Left colon (tissue), 2 donors: ENCODE measurements at places on chromosomes 7 and 10.

GRCh38 chr7:74306730-74307469, 17.7 kb downstream of the CLIP2 start:
- no peak for DNase-seq

- peak; percentile 89 for DNase-seq
These were observed at the start of gene SEM1 for GRCh38 chr7:96709381-96710228. Gene SEM1 (minus strand): TSS chr7:96709846. CDS start chr7:96709763, 83 bp downstream.

GRCh38 chr7:18421297-18422002, 74.1 kb upstream of the HDAC9 start:
- DNase-seq: no peak

DNA sequence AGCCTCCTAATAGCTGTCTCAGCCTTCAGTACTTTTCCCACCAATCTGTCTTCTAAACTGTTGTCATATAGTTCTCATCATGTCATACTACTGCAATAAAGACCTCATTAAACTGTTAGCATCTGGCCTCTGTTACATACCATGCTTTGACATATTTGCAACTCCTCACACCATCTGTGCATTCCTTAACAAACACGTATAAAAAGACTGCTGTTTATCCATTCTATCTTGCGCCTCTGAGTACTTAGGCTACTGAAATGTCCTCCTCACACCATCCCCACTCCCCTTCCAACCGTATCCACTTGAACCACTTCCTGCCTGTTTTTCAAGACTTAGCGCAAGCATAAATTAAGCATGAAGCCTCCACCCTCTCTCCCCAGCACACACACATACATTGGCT, 41.6 kb downstream of the SLC16A9 start:
- no peak for DNase-seq

DNA sequence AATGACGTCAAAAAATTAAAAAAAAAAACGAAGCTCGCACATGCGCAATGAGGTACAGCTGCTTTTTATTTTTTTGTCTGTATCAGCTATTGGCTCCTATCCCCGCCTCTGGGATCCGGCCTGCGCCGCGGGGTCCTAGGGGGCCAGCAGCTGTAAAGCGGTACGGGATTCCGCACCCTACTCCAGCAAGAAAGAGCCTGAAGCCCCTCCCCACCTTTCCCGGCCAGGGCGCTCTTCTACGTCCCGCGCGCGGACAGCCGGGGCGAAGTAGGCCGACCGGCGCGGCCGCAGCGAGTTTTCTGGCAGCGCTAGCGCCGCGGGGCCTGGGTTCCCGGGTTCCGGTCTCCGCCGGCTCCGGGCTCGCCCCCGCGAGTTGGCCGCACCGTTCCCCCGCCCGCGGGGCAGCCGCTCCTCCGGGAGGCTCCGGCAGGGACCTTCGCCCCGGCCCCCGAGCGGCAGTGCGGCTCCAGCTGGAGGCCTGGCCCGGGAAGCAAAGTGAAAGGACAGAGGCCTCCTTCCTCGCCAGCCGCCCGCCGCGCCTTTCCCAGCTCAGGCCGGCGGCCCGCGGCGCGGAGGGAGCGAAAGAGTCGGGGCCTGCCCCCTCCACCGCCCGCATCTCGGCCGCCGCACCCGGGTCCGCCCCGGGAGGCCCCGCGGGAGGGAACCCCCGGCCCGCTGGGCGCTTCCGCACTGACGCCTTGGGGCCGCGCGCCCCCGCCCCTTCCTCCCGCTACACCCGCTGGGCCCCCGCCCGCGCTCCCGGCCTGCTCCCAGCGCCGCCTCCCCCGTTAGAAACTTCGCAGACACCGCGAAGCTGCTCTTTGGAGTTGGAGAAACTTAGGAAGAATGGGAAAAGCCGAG, 4.7 kb upstream of the SPAG6 start:
- DNase-seq: peak; percentile 58
